Left ventricle myocardium superior (tissue), 1 donor: ENCODE measurements at places on chromosomes 4 and X. TPM values are rescaled to one million over a fixed set of nuclear protein-coding genes. Genes with fewer than 3 reads are reported as not detected.

Gene DHX15
- 53.0 TPM for total RNA-seq

DNA sequence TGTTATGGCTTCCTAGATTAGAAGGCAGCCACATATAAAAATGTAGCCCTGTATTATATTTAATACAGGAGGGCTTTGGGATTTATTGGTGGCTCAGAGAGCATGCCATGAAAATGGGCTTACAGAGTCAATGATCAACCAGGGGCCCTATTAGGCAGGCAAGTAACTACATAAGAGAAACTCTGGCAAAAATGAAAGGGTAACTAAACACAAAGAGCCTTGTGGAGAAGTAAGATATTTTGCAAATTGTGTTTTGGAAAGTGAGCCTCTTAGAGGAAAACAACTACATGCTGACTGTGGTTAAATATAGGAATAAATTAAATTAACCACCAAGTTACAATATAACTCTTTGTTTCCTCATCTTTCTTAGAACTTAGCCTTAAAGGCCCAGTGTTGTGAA is 5.5 kb downstream of the SAT1 start:
- no peak for DNase-seq

GRCh38 chr4:138400543-138400942 is 158.4 kb upstream of the SLC7A11 start:
- DNase-seq: peak; percentile 26

DNA sequence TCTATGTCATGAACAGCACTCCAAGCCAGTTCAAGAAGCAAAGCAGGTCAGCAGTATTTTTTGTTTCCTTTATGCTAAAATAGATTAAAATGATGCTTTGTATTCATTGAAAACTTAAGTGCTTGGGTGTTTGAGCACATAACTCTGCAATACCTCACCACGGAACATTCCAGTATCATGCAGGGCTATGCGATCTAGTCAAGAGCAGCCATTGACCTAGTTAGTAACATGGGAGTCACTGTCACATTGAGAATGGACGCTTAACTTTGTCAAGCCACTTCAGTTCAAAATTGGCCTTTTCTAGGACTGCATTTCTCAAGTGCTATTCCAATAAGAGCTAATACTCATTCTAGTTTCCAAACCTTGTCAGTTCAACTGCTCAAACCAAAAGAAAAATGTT is 160.1 kb upstream of the FSTL5 start:
- DNase-seq: no peak

GRCh38 chr4:87506974-87507701 is 22.0 kb downstream of the SPARCL1 start:
- DNase-seq: no peak
